M059J (cell line): ENCODE measurements at places on chromosomes 7 and 10. TPM values are rescaled to one million over a fixed set of nuclear protein-coding genes. Genes with fewer than 3 reads are reported as not detected.

CCL24 gene
- total RNA-seq: not detected in 2 replicates

NKX1-2 gene
- total RNA-seq: 0.02 and 0.30 TPM in 2 replicates

PLPP4 gene
- 55.4 and 69.2 TPM in 2 replicates for total RNA-seq

BEND7 gene
- total RNA-seq: 0.79 and 1.5 TPM in 2 replicates

SLIT1 gene
- total RNA-seq: not detected in 2 replicates

MDFIC gene
- total RNA-seq: 13.6 and 19.1 TPM in 2 replicates

ETV1 gene
- total RNA-seq: 9.0 and 11.9 TPM in 2 replicates

ASB15 gene
- total RNA-seq: not detected in 2 replicates

EIF5AL1 gene
- 0.59 and 1.7 TPM in 2 replicates for total RNA-seq

GNG11 gene
- 30.2 and 31.1 TPM in 2 replicates for total RNA-seq

DTX2 gene
- 14.1 and 21.9 TPM in 2 replicates for total RNA-seq

CALHM3 gene
- 0.39 TPM in 1 of 2 replicates, not detected in the other for total RNA-seq
